NCI-H1436 treated with DMSO at 0.1 percent for 48 hours (cell line): ENCODE measurements at places on chromosomes 7 and 10.

DNA sequence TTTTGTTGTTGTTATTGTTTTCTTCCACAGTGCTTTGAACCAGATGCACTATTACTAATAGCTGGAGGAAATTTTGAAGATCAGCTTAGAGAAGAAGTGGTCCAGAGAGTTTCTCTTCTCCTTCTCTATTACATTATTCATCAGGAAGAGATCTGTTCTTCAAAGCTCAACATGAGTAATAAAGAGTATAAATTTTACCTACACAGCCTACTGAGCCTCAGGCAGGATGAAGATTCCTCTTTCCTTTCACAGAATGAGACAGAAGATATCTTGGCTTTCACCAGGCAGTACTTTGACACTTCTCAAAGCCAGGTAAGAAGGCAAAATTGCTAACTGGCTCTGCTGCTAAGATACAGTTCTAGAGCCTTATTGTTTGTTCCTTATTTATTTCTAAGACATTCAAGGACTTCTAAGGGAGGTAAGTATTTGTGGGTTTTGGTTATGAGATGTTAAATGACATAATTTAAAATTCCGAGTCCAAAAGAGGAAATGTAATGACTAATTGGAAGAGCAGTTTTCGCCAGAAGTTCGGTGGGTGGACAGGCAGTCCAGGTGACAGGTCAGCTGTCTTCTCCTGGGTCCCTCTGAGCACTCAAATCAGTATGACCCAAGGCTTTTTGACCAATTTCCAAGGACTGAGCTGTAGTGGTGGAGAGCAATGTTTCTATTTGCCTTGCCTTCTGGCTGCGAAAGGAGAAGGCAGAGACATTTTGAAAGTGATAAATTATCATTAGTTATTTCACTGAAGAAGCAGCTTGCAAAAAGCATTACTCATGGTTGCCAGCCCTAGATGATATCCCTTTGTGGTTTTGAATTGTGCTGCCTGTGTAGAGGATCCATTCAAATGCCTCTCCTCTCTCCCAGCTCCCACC lies 10.1 kb downstream of the SLC39A12 start:
- DNase-seq, result no peak

DNA sequence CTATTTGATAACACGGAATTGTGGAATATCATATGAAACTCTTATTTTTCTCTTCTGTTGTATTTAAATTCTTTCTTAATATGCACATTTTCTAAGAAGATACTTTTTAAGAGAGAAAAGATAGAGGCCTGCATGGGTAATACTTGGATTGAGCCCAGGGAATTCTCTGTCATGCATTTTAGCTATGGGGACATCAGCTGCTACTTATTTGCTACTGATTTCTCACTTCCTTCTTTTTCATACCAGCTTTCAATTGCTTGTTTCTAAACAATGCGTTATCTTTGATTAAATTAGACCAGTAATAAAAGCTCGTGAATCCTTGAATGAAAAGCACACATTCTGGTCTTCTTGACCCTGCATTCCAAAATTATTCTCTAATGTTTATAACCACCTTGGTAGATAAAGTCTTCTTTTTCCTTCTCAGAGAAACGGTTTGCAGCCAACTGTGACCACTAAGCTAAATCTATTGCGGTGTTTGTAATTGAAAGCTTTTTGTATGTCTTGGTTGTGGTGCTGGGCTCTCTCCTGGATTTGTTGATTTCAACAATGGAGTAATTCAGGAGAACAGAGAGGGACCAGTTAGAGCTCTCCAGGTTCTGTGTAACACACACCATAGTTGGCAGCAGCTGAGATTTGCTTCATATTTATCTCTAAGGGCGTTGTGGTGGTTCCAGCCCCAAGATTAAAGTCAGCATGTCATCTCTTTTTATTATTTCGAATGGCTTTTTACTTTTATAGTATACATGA lies 139.3 kb downstream of the PPP1R9A start:
- DNase-seq, result no peak

DNA sequence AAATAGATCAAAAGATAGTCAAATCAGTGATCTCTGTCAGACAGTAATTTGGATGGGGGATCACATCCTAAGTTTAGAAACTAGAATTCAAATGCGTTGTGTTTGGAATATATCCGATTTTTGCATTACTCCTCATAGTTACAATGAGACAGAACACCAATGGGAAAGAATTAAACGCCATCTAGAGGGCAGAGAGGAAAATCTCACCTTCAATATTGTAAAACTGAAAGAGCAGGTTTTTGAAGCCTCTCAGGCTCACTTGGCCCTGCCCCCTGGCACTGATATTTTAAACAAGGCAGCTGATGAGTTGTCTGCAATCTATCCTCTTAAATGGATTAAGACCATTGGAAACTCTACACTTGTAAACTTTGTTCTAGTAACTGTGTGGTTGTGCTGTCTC lies 17.7 kb downstream of the FRG2B start:
- no peak for DNase-seq

GRCh38 chr10:104036518-104037260 lies 49.0 kb downstream of the COL17A1 start:
- DNase-seq, result no peak

GRCh38 chr7:37570145-37570544 lies 113.4 kb upstream of the GPR141 start:
- no peak for DNase-seq

DNA sequence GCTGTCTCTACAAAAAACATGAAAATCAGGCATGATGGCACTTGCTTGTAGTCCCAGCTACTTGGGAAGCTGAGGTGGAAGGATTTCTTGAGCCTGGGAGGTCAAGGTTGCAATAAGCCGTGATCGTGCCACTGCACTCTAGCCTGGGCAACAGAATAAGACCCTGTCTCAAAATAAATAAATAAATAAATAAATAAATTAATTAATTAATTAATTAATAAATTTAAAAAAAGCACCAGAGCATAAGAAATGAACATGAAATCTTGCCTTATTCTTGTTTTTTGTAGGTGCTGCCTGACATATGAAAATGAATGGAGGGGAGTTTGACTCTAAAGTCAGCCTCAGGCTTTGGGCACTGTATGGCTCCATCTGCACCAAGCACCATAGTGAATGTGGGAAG lies 69.9 kb downstream of the GATA3 start:
- no peak for DNase-seq

- DNase-seq, result no peak
Measured at GRCh38 chr10:116307455-116307854, 16.8 kb upstream of the CCDC172 start.

DNA sequence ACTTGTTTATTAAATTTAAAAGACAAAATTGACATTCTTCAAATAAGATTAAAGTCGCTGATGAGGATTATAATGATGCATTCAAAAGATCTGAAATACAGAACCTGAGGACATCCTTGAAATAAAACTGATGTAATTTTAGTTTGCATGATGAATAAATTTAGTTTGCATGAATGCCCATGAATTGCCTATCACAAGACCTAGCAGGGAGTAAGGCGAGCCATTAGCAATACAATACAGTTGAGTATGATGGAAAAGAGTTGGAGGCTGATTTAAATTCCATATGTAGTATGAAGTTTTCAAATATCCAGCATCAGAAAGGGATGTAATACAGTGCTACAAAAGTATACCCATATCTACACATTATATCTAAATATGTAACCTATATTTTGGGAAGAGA lies 321.3 kb downstream of the CACNA2D1 start:
- DNase-seq, result no peak

DNA sequence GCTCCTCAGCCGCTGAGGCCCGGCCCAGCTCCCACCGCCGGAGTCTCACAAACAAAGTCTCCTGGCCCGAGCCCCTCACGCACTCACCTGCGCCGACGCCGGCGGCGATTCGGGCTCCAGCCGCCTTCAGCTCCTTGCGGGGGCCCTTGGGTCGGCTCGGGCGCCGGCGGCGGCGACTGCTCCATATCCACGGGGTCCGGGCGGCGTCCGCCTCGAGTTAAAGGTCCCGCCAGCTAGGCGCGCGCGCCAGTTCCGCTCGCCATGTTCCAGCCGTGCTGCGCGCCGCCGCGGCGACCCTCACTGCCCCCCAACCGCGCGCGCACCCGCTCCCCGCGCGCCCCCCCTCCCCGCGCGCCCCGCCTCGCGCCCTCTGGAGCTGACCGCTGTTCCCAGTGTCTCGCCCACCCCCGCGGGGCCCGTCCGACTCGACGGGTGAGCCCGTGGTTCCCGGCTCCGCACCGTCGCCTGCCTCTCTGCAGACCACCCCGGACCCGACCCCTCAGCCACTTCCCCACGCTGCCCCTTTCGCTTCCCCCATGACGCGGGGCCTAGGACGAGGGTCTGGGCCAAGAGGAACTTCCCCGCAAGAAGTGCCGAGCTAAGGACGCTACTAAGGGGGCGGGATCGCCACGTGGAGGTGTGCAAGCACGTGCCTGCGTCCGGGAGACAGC lies 396.1 kb downstream of the ZNF33B start:
- DNase-seq, result no peak

- DNase-seq, result no peak
Measured at GRCh38 chr10:104387130-104387888, 33.7 kb downstream of the CFAP58 start.

DNA sequence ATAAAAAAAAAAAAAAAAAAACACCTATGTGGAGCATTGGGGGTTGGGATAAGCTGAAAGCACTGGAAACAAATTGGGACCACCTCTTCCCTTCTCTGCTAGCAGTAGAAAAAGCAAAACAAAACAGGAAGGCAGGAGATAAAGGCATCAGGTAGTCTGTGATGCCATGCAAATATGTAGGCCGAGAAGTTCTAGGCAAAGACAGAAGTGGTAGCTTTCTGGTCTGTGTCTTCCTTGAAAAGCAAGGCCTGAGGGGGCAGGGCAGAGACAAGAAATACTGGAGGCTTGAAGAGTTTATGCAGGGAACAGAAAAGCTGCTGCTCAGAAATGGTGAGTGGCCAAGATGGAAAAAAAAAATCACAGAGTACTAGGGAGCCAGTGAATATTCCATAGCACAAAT lies 111.1 kb downstream of the ELMO1 start:
- DNase-seq, result no peak

DNA sequence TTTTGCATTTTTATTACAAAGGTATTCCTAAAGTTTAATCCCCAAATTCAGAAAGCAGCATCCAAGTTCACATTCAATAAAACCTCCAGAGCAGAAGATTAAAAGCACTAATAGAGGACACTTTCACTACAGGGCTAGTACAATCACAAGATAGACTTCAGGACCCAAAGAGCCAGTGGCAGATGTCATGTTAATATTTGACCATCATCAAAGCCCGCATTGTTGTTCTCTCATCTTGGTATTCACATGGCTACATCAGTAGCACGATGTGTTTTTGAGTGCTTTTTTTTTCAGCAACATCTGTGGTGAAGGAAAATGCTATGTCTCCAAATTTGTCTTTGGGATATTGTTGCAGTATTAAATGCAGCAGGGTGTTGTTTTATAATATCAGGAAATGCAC lies 134.3 kb downstream of the ARL4A start:
- DNase-seq, result no peak

DNA sequence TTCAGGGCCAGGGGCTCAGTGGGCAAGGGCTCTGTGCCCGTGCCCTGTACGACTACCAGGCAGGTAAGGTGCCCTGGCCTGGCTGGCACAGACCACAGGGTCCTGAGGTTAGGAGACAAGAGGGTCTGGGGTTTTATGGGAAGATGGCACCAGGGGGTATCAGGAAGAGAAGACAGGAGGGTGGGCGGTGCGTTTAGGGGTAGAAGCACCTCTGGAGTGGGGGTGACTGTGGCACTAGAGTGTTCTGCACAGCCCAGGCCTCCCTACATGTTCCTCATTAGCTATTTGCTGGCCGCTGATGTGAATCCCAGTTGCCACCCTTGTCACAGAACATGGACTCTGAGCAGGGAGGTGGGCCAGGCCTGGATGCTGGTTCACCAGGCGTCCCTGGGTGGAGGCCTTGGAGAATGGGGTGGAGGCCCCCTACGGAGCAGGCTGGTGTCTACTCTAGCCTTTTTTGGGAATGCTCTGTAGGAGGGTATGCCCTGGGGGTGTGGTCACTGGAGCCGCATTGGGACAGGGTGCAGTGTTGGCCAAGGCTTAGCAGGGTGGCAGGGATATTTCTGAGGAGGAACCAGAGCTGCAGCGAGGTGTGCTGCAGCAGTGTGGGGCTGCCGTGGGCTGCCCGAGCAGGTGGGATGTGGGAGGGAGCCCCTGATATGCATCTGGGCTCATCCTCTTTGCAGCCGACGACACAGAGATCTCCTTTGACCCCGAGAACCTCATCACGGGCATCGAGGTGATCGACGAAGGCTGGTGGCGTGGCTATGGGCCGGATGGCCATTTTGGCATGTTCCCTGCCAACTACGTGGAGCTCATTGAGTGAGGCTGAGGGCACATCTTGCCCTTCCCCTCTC lies 5.0 kb downstream of the PGAM2 start:
- no peak for DNase-seq

GRCh38 chr7:4707980-4708411 lies 25.9 kb downstream of the FOXK1 start:
- DNase-seq, result no peak

- DNase-seq, result no peak
Measured at GRCh38 chr7:65798111-65799075, 74.5 kb upstream of the VKORC1L1 start.

DNA sequence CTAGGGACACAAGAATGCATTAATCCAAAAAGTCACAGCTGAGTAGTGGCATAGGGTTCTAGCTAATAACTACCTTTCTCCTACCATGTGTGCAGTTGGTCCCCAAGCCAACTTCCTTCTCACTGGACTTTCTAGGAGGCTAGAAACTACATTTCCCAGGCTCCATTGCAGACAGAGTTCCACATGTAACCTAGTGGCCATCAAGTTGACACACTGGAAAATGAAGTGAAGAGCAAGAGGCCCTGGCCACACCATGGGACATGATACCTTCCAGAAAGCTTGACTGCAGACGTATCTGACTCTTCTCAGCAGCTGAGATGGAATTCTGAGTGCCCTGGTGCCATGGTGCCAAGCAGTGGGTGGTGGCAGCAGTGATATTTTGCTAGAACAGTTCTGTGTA lies 49.8 kb upstream of the TMEM273 start:
- DNase-seq, result no peak

- no peak for DNase-seq
Measured at GRCh38 chr7:108146070-108146842, 16.1 kb upstream of the LAMB4 start.

GRCh38 chr7:121498816-121499215 lies 102.7 kb upstream of the FAM3C start:
- DNase-seq, result no peak

GRCh38 chr10:119700321-119700954 lies 25.4 kb upstream of the INPP5F start:
- DNase-seq, result no peak

DNA sequence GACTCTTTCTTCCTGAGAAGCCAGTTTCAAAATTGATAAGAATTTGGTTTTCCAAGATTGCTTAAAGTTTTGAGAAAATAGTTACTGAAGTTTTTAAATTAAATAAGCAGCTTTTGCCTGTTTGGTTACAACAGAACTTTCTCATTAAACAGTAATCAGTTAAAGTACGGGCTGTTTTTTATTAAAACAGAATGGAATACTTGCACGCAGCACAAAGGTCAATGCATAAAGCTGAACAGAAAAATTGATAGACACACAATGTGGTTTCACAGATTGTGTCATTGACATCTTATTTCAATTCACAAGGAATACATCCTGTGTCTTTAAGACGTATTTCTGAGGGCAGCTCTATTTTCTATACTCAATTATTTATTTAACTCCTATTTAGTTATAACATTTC lies 192.2 kb downstream of the PRKG1 start:
- no peak for DNase-seq
